Caki2 (cell line): ENCODE measurements at places on chromosomes 1 and 21.

DNA sequence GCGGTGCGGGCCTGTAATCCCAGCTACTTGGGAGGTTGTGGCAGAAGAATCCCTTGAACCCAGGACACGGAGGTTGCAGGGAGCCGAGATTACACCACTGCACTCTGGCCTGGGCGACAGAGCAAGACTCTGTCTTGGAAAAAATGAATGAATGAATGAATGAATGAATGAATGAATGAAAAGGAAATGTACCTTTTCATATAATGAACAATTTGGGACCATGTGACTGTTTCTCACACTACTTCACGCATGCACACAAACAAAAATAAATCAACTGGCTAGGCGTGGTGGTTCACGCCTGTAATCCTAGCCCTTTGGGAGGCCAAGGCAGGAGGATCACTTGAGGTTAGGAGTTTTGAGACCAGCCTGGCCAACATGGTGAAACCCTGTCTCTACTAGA lies 24.3 kb downstream of the USP48 start:
- no peak for DNase-seq

DNA sequence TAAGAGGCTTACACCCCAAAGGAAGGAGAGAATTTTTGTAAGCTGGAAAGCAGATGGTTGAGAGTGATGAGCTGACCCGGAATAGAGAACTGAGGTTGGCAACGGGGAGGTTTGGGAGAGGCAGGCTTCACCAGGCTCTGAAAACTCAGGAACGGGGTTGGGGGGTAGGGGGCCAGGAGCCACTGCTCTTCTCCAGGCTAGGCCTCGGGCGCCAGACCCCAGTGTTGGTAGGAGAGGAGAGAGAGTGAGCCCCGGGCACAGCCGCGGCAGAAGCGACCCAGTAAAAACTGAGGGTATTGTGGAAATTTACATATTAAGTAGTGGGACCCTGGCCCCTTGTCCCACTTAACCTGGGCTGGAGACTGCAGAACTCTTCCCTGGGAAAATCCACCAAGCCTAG lies 45.7 kb downstream of the GPR161 start:
- no peak for DNase-seq

- no peak for DNase-seq
Observed at GRCh38 chr1:15771836-15772515, 13.4 kb downstream of the FBLIM1 start.

- DNase-seq: no peak
Observed at GRCh38 chr1:203744075-203744972, 20.7 kb upstream of the LAX1 start.

DNA sequence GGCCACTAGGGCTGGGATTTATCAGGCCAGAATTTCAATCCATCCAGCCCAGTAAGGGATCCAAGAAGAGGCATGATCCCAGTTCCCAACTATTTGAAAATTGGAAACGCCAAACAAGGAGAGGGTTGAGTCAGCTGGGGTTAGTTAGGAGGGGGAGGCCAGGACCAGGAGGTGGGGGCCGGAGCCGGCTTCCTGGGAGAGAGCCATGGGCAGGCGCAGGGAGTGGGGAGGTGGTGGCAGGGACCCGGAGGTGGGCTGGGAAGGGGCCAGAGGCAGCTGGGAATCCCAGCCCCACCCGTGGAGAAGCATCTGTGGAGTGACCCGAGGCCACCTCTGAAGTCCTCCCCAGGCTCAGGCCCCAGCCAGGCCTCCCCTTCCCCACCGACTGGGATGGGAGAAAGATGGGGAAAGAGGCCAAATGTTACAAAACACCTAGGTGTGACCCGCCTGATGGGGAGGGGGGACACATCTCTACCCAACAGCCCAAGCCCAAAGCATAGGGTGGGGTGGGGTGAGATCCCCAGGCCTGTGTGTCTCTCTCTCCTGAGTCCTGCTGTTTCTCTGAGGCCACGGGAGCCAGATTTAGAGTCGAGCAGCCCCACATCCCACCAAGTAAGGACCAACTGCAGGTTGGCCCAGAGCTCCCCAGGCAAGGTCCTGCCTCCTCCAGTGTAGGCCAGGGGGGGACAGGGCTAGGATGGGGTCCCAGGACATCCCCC lies 10.1 kb downstream of the HSPG2 start:
- DNase-seq: no peak

DNA sequence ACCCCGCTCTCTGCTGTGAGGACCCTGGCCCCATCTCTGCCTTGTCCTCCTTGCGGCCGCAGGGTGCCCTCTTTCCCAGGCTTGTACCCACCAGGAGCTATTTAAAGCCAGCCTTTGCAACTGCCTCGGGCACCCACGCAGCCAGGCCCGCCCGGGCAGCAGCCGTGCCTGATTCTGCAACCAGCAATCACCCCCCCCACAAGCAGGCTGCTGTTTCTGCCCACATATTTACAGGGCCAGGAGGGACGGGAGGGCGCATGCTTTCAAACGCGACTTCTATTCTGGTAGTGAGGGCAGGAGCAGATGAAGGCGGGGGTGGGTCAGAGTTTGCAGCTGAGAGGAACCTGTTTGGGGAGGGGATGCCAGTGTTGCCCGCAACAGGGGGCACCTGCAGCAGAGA lies 13.6 kb downstream of the GABRD start:
- no peak for DNase-seq

- DNase-seq: no peak
Observed at GRCh38 chr1:177440821-177441220, 270.1 kb downstream of the BRINP2 start.

DNA sequence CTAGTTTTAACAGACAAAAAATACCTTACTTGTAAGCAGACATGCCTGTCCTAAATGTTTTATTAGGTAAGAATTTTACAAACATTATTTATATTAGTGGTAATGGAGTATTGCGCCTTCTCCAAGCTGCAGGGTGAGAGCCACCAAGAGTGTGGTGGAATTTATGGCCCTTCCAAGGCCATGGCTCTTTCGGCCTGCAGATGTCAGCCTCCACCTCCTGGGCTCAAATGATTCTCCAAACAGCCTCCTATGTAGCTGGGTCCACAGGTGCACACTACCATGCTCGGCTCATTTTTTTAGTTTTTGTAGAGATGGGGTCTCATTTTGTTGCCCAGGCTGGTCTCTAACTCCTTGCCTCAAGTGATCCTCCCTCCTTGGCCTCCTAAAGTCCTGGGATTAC lies 56.3 kb downstream of the ITGB3BP start:
- no peak for DNase-seq

DNA sequence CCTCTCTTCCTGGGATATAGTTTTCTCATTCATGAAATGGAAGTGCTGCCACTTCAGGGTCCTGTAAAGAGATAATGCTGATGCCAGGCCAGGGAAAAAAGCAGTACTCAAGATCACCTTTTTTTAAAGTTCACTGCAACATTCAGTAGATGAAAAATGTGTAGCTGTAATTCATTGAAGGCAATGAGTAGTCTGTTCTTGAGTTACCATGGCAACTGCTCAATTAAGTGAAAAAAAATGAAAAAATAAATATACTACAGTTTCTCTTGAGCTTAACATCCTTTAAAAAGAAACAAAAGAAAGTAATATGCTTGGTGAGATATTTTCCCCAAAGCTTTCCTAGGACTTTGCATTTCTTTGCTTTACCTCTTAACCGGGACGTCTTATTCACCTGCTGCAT lies 183.3 kb downstream of the AK5 start:
- DNase-seq: no peak

DNA sequence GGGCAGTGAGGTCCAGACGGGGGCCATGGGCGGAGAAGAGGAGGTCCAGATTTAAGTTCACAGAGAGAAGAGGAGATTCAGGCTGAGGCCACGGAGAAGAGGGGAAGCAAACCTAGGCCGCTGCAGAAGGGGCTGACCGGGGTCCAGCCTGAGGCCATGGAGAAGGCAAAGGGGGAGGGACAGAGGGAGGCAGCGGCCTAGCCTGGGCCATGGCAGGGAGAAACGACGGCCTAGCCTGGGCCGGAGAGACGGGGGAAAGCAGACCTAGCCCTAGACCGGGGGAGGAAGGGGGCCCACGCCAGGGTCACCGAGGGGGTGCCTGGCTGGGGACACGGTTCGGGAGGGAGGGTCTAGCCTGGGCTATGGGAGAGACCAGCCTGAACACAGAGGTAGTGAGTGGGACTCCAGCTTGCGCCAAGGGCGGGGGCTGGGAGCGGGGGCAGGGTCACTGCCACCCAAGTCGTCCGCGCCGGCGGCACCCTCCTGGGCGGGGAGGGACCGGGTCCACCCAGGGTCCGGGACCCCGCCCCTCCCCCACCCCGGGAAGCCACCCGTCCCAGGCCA lies 459 bp downstream of the CAPZB start:
- DNase-seq: peak; percentile 13

DNA sequence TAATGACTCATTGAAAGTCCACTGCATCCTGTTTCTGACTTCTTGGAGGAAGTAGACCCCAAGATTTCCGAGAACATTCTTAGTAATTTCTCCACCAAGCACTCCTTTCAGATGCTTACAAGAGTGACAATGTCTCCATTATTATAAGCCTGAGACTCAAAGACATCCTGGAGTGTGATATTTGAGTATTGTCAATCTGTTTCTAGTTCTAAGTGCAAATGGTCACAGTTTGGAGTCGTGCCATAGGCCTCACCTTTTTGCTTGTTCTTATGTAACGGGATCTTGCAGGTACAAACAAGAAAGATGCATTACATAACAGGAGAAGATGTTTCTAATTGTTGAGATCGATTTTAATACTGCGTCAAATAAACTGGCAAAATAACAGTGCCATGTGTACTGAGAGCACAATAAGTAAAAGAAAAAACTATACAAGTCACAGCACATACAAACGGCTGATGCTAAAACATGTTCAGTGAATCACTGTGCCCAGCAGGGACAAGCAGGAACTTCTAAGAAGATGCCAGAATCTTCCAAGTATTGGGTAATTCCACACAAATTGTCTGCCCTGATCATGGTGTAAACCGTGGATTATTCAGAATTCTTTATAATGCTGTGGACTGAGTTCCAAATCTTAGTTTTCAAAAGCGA lies 54.1 kb downstream of the CD2 start:
- DNase-seq: no peak

GRCh38 chr21:24470852-24471251 lies 1136.4 kb downstream of the MRPL39 start:
- DNase-seq: no peak

DNA sequence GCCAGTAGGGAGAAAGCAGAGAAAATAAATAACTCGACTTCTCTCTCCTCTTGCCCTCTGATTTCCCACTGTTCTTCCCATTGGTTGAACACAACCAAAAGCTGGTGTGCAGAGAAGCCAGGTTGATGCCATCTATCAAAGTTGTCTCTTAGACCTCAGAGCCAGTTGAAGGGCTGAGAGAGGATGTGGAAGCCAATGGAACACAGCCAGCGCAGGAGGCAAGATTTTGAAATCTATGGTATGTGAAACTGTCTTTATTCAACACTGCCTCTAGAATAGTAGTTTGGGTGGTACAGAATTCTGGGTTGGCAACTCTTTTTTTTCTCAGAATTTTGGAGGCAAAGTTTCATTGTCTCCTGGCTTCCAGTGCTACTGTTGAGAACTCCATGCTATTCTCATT lies 11.3 kb upstream of the SMAP2 start:
- no peak for DNase-seq

DNA sequence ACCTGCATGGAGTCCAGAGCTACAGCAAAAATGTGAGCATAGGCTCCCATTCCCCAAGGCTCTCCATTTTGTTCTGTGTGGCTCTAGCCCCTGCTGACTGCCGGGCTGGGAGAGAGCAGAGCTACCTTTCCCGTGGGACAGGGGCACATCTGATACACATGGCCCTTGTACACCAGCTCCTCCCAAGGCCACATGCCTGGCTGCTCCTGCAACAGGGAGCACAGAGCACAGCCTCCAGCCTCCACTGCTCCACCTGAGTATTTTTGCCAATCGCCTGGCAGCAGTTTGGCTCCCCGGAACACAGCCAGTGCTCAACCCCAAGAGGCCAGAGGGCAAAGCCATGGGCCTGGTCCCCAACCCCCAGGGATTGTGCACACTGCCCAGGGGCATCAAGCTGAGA lies 146.5 kb downstream of the CHD1L start:
- DNase-seq: no peak

- peak; percentile 67 for DNase-seq
Observed at GRCh38 chr1:23743287-23744152, at the start of gene ELOA. ELOA (plus strand) TSS chr1:23743471; CDS start chr1:23743504, 33 bp downstream.

DNA sequence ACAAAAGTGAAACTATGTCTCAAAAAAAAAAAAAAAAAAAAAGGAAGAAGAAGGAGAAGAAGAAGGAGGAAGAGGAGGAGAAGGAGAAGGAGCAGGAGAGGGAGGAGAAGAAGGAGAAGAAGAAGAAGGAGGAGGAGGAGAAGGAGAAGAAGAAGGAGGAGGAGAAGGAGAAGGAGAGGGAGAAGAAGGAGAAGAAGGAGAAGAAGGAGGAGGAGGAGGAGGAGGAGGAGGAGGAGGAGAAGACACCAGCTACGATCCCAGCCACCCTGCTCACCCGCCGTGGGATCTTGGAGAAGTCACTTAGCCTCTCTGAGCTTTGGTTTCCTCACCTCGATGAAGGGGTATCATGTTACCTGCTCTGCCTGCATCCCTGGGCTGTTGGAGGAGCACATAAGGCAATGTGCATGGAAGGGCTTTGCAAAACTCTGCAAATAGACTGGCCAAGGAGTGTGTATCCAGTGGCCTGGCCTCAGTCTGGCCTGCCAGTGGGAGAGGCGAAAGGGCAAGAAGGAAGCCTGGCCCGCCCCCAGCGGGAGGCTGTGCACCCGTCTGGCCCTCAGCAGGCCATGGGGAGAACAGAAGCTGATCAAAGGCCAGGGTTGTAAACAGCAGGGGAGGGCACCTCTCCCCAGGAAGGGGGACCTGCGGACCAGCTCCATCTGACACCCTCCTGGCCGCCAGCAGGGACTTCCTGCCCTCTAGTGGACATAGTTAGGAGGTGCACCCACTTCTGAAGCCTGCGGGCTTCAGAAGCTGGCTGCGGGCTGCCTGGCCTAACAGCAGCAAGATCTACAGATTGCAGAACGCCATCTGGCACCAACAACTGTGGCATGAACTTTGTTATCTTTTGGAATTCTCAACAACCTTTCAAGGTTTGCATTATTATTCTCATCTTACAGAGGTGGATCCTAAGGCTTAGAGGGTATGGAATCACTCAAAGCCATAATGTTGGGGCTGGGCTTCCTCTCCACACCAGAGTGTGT lies 19.2 kb upstream of the CDK18 start:
- DNase-seq: peak; percentile 62

- DNase-seq: no peak
Observed at GRCh38 chr1:99975529-99975928, 5.7 kb downstream of the SLC35A3 start.

- DNase-seq: no peak
Observed at GRCh38 chr1:226441629-226442028, 33.7 kb upstream of the PARP1 start.

DNA sequence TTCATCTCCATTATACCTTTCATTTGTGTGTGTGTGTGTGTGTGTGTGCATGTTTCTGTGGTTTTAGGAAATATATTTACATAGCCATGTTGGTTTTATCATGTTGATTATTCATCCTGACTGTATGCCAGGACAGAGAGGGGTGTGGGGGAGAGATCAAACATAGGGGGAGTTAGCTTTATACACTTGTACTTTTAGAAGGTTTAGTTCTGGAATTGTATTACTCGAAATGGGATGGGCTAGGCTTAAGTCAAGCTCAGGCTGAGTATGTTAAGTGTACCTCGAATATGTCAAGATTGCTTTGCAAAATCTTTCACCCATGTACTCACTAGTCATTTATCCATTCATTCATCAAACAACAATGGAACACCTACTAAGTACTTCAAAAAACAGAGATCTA lies 123.3 kb downstream of the HMCN1 start:
- no peak for DNase-seq

- DNase-seq: no peak
Observed at GRCh38 chr1:228853191-228853590, 117.9 kb downstream of the RHOU start.

GRCh38 chr21:34790834-34791233 lies 122.0 kb downstream of the CLIC6 start:
- no peak for DNase-seq
